ENCODE measurements at places on chromosomes 2 and 18.

DNA sequence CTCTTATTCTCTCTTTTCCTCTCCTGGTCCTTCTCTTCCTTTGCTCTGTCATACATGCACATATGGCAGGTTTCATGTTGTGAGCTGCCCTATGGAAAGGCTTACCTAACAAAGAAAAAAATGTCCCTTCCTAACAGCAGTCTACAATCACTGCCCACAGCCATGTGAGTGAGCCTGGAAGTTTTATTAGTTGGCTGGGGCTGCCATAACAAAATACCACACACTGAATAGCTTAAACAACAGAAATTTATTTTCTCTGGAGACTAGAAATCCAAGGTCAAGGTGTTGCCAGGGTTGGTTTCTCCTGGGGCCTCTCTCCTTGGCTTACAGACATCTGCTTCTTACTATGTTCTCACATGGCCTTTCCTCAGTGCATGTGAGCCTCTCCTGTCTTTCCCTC is 142.1 kb downstream of the TRIB2 start:
- no peak for DNase-seq

GRCh38 chr2:24253303-24253919 is 78.6 kb downstream of the FAM228A start:
- no peak for DNase-seq

DNA sequence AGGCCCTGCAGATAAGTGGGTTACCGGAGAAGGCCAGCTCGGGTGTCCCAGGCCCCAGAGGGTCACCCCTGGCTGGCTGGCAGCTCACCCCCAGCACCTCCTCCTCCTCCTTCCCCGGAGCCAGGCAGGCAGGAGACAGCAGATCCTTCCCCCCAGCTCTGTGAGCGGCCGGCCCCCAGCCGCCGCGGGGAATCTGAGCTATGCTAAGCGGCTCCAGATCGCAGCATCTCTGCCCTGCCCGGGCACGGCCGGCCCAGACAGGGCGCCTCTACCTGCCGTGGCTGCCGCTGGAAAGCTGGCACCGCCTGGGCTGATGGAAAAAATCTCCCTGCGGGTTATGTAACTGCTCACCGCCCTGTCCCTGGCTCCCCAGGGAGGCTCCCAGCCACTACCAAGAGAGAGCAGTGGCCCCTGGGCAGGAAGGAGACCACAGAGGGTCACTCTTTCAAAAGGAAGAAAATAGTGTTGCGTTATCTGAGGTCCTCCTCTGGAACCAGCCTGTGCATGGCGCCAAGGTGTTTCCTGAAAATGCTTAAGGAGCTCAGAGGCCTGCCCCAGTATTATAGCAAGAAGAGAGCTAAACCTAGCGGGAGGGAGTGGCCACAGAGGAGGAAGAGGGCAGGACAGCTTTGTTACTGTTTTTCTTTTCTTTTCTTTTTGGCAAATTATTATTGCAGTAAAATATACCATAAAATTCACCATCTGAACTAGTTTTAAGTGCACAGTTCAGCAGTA is 179.0 kb downstream of the SMAD7 start:
- DNase-seq, result no peak

DNA sequence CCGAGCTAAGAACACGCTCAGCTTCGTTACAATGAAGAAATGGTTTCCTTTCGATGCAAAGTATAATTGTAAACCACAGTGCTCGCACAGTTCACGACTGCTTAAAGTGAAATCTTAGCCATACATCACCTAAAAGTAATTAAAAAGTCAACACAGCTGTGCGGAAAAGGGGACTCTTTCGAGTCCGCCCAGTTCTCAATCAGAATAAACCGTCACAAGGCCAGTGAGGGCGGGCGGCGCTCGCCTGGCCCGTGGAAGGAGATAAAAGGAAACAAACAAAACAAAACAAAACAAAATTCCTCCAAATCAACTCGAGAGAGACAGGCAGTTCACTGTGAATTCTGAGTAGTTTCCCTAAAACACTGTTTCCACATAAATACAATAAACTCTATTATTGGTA is 200.9 kb downstream of the TWIST2 start:
- no peak for DNase-seq

DNA sequence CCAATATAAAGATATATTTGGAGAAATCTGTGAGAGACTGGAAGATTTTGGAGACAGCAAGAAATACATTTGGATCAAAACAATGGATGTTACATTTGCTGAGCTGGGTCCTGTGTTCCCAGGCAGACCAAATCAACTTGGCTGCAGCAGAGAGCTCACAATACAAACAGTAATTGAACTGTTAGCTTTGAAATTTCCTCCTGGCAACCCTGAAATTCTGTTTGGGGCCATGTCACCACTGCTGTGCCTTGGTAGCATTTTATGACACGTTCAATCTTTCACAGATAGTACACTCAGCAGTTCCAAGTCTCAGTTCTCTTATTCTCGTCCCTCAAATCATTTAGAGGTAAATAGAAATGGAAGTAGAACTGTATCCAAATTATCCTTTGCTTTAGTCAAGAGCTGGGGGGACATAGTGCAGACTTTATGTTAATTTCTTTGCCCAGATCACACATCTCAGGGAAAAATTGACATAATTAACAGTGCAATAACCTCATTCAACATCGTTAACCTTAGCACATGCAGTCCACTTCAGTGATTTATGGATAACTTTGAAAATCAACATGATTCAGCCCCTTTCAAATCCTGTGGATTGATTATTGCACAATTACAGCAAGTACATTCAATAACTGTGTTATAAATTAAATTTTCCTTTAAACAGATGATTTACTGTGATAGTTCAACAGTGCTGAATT is 277.4 kb upstream of the MC4R start:
- no peak for DNase-seq

DNA sequence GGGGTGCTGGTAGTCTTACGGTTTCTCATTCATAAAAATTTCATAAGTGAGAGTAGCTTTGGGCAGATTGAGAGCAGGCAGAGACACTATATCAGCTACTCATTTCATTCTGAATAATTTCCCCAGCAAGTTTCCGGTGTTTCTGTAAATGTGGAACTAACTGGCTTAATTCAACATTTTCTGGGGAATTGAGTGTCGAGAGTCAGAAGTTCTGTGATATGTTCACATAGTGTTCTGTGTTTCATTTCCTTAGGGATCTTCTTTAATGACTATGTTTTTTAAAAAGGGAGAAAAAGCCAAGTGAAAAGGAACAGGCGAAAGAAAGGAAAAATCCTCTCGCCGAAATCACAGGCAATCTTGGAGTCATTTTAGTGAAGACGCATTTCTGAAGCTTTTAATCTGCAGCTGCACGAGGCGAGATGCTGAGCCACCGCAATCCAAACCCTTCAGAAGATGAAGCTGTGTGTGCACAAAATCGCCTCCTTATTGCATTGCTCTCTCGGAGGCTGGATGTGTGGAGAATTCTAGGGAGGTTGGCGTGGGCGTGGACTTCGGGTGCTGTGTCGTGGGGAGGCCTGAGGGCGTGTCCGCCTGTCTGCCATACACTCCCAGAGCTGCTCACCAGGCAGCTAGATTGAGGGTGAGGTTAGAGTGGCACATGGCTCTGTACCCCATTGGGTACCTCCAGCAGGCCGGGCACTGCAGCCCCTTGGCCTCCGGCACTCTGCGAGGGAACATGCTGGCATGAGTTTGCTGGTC is 38.4 kb upstream of the HDAC4 start:
- DNase-seq, result no peak

- DNase-seq, result no peak
Observed at GRCh38 chr2:120765678-120766469, 30.2 kb downstream of the GLI2 start.

DNA sequence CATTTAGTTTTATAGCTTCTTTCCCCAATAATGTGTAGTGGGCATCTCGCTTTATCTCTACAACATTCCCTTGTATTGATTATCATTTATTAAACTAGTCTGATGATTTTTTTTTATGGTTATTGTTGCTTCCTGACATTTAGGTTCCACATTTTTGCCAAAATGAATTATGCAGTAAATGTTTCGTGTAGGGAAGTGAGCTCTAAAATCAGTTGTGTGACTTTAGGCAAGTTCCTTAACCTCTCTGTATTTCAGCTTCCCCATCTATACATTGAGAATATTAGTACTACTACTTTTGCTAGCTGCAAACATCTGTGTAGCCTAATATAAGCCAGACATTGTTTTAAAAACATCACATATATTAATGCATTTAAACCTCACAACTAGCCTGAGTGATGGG is 22.9 kb downstream of the SOCS6 start:
- DNase-seq, result no peak

DNA sequence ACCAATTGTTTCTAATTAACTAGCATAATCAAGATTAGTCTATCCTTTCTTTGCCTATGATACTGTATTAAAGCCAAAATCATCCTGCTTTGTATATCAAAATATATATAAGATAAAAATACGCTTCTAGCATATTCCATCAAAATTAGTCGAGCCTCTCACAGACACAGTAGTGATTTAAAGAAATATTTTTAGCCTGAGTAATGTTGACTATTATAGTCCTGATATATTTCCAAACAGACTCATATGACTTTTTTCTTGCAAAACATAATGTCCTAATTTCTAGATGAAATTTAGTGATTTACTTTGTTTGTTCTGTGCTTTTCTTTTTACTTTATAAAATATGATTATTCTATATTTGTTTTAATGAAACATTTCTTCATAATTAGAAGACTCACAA is 30.9 kb downstream of the FAP start:
- DNase-seq, result no peak

GRCh38 chr18:12879840-12880540 is 4.0 kb downstream of the PTPN2 start:
- no peak for DNase-seq

DNA sequence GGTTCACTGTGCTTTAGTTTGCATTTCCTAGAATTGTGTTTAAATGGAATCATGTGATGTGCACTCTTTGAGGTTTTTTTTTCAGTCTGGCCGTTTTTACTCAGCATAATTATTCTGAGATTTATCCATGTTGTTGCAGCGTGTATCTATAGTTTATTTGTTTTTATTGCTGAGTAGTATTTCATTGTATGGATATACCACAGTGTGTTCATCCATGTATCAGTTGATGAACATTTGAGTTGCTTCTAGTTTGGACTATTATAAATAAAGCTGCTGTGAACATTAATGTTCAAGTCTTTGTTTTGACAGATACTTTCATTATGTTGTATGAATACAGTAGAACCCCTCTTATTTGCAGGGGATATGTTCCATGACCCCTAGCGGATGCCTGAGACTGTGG is 39.1 kb downstream of the TRAF3IP1 start:
- DNase-seq, result no peak

- DNase-seq, result no peak
Observed at GRCh38 chr2:191257934-191258333, 12.7 kb downstream of the MYO1B start.

- DNase-seq, result no peak
Observed at GRCh38 chr2:86577817-86578456, 14.7 kb upstream of the CHMP3 start.

DNA sequence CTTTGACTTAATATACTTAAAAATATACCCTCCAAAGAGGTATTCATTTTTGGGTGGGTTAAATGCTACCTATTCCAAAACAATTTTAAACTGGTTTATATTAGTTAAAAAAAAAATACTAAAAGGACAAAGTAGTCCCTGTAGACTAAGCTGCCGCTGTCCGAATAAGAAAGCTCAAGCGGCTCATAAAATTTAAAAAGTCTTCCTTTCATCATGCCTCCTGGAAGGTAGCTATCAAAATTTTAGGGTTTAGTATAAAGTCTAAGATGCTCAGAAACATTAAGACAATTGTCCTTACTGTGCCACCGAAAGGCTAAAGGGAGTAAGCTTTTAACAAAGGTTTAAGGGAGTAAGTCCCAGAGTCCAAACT is 440 bp upstream of the UGGT1 start:
- DNase-seq, result no peak

- DNase-seq, result no peak
Observed at GRCh38 chr2:221186873-221187272, 385.2 kb downstream of the EPHA4 start.

DNA sequence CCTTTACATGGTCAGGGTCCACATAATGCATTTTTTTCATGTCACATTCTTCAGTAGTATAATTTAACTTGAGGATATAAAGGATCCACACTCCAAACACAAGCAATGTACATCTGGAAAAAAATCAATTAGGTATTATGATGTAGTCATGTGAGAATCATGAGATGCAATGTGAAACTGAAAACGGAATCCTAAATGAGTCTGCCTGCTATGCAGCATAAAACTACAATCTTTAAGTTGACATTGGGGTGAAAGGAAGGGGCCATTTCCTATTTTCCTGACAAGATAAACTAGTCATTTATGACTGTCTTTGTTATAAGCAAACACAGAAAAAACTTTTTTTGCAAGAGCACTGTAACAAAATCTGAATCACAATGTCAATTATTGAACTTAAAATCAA is 27.6 kb downstream of the ST3GAL5 start:
- no peak for DNase-seq

GRCh38 chr2:196291426-196291825 is 120.0 kb upstream of the STK17B start:
- DNase-seq, result no peak

DNA sequence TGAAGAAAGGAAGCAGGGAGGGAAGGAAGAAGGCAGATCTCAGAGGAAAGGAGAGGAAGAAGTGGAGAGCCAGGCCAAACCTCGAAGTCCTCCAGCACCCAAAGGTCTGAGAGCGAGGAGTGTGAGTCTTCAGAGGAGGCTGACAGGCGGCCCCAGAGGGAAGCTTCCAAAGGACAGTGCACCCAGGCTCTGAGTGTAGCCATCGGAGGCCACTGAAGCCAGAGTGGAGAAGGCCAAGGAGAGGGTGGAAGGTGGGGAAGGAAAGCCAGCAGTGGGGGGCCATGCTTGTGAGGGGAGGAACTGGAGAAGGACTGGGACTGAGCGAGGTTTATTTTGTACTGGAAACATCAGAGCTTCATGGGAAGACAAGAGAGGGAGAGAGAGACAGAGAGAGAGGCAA is 6.0 kb downstream of the ATP6V1B1 start:
- DNase-seq, result no peak

- no peak for DNase-seq
Observed at GRCh38 chr2:234606896-234607295, 110.0 kb upstream of the ARL4C start.

DNA sequence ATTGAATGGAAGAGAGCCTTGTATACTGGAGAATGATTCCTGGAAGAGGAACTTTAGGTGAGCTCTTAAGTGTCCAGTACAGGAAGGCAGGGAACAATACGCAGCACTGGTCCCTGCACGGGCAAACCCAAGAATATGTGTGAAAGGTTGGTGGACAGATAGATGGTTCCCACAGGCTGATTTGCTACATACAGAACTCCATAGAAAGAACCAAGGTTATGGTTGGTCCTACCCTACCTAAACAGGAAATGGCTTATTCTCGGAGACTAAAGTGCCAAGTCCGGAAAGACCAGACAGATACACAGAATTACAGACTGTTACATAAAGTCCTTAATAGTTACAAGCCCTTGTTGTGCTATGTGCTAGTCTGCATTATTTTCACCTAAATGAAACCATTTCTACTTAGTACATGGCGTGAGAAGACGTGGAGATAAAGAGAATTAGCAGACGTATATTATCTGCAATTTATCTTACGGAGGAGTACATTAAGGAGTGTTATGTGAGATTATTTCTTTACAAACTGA is 1.2 kb downstream of the REV1 start:
- no peak for DNase-seq

GRCh38 chr2:160157861-160158829 is 41.9 kb downstream of the ITGB6 start:
- DNase-seq, result no peak
